Left renal cortex interstitium (tissue), 4 donors: ENCODE measurements at places on chromosomes 11 and 22.

GRCh38 chr11:57406337-57406904 lies 16.0 kb upstream of the PRG2 start:
- DNase-seq = no peak

GRCh38 chr11:47541070-47541469 lies 11.9 kb downstream of the CELF1 start:
- no peak for DNase-seq

DNA sequence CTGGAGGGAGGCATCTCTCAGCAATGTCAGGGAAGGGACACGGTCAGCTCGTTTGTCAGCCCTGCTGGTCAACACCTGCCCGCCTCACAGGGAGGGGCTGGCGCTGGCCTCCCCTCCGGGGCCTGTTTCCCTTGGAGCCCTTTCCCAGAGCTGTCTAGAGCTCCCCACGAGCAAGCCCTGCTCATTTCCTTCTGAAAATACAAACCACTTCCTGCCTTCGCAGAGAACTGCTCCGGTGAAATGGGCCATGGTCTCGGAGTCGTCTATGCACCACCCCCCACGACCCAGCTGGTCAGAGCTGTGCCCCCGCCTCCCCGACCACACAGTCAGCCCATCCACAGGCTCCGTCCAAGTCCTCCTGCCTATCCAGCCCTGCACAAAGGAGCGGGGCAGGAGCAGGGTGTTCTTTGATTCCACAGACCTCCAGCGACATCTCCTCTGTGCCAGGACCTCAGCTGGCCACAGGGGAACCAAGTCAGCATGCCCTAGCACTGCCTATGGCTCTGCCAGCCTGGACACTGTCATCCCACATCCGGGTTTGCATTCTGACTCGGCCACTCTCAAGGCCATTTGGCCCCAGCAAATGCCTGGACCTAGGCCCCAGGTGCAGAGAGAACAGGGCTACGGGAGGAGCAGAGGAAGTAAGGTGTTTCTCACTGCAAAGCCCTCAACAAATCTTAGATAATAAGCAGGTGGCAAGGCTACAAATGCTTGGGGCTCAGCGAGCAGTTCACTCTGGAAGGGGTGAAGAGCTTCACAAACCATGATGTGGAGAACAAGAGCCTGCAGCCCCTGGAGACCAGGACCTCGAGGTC lies 82.1 kb upstream of the WNT11 start:
- no peak for DNase-seq

DNA sequence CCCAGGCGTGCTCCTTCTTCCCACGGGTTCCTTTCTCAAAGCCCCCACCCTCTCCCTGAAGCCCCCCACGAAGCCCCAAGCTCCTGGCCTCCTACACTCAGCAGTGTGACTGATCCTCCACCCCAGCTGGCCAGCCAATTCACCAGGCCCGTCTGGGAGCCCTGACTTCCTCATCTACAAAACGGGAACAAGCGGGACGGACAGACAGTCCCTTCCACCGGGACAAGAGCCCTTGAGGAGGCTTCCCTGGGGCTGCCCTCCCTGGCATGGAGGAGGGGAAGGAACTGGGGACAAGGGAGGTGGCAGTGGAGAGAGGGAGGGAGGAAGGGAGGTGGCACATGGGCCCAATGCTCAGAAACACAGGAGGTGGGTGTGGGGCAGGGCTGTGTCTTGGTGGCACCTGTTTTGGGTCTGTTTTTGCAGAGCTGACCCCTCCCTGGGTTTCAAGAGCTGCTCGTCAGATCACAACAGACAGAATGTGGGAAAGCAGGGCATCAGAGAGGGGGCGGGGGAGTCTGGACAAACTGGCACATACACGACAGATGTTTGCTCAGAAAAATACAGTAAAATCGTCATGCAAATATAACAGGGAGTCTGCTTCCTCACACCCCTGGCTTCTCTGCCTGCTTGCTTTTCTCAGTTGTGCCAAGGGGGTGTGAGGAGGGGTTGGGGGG lies 56.8 kb downstream of the ELFN2 start:
- no peak for DNase-seq

- no peak for DNase-seq
These were observed 76.6 kb upstream of the UCP3 start for GRCh38 chr11:74085542-74085892.

- no peak for DNase-seq
These were observed 74.7 kb upstream of the RRM1 start for GRCh38 chr11:4019891-4020290.

GRCh38 chr22:37258005-37258752 lies 14.1 kb upstream of the RAC2 start:
- DNase-seq = no peak

- no peak for DNase-seq
These were observed 62.1 kb downstream of the DDI1 start for GRCh38 chr11:104098555-104098954.

GRCh38 chr22:23037429-23038333 lies 32.6 kb upstream of the GNAZ start:
- DNase-seq = no peak

GRCh38 chr22:37545703-37546436 lies 14.4 kb upstream of the CDC42EP1 start:
- DNase-seq = no peak

GRCh38 chr11:6962141-6962540 lies 35.9 kb downstream of the ZNF215 start:
- no peak for DNase-seq

GRCh38 chr11:19330416-19330815 lies 89.7 kb upstream of the E2F8 start:
- no peak for DNase-seq

DNA sequence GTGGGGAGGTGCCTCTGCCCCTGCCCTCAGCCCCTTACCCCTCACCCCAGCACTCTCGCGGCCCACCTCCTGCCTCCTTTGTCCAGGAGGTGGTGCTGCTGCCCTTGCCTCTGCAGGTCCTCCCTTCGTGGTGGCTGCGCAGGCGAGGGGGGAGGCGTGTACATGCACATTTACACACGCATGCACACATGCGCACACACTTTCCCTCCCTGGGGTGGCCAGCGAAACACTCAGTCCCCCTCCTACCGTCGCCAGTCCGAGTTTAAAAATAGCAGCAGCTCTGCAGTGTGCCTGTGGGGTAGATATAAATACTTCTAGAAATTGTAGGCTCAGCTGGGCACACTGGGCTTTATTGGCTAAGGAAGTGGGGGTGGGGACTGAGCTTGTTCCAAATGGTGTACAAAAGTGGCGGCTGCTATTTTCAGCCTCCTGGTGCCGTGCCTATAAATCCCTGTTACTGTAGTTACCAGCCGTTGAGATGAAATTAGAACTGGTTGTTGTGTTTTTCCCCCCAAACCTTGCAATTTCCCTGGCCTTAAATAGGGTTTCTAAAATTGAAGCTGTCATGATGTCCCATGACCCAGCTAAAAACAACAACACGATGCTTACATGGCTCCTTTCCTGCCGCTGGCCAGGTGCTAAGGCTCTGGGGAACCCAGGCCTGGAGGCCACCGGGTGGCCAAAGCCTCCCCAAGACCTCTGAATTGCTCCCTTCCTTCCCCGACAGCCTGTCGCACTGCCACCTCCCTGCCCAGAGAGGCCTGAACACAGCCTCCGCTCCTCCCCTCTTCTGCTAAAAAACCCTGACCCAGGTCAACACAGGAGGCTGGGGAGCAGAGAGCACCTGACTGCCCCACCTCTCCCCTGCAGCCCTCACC lies 12.4 kb downstream of the PICK1 start:
- no peak for DNase-seq

DNA sequence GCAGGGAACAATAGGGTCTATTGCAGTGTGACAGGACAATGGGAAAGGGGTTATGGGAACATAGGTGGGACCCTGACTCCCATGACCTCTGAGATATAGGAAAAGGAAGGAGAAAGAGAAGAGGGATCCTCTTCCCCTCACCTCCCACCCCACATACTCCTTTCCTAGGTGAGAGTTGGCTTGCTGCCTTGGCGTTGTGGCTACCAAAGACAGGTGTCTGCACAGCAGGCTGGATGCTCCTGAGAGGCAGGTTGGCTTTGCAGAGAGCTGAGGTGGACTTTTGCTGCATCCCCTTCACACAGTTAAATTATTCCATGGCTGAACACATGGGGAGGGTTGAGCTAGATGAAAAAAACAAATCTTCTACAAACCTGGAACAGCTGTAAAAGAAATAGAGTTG lies 80.7 kb downstream of the SYT9 start:
- no peak for DNase-seq

- DNase-seq = no peak
These were observed 11.9 kb downstream of the SHISA8 start for GRCh38 chr22:41902932-41903421.

DNA sequence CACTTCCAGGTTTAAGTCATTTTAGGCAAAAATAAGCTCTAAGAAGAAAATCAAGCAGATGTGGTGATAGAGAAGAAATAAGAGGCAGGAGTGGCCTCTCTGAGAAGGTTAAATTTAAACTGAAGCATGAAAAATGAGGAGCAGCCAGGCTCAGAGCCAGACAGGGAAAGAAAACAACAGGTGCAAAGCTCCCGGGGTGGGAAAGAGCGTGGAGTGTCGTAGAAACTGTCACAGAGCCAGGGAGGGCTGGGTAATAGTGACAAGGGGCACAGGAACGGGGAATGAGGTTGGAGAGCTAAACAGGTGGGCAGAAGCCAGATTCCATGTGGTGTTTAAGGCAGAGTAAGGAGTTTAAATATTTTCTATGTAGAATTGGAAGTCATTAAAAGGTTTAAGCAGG lies 132.1 kb upstream of the BLID start:
- no peak for DNase-seq

DNA sequence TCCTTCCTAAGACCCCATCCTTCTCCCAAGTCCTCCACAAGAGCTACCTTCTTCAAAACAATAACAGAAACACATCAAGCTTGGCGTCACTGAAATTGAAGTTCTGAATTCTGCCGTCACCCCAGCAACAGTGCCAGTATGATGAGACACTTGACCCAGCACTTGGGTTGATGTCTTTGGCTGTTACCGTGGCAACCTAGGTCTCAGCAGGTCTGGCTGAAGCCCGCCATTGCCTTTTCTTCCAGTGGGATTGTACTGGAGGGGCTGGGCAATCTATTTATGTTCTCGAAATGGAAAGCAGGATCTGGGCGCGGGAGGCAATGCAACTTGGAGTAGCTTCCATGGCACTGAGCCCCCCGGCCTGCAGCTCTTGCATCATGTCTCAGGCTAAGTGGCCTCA lies 23.8 kb downstream of the NPTXR start:
- no peak for DNase-seq

DNA sequence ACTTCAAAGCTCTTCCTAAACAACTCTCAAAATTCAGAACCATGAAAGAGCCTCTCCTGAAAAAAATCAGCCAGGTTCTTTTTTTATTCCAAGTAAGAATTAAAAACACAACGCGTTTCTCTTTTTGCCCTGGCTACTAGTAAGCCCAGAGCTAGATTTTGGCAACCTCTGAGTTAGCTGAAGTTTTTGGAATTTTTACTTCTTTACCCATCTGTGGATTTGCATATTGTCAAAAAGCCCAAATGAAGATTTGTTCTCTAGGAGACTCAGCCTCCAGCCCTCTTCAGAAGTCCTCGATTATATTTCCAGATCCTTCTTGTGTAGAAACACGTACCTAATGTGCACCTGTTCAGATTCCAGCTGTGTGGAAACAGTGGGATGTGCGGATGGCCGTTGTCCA lies 517.9 kb downstream of the TBC1D22A start:
- no peak for DNase-seq

DNA sequence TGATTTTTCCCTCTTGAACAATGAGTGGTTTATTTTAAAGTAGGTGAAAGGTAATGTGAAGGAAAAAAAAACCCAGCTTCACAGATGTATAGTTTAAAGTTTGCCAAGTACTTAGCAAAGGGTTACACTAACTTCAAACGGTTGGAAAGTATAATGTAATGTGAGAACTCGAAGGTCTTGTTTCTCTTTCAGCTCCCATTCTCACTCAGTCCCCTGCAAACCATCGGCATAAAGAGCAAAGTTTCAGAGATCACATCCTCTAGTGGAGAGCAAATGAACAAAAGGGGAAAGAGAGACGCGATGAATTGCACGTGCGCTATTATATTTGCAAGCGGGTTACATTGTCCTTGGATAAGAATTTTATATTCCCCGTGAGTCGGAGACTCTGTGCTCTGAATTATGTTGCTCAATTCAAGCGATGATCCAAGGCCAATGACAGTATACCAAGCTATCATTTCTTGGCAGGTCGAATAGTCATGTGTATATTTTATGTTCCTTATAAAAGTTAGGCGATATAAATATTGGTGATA lies 37.6 kb upstream of the BIRC3 start:
- DNase-seq = peak; percentile 70

DNA sequence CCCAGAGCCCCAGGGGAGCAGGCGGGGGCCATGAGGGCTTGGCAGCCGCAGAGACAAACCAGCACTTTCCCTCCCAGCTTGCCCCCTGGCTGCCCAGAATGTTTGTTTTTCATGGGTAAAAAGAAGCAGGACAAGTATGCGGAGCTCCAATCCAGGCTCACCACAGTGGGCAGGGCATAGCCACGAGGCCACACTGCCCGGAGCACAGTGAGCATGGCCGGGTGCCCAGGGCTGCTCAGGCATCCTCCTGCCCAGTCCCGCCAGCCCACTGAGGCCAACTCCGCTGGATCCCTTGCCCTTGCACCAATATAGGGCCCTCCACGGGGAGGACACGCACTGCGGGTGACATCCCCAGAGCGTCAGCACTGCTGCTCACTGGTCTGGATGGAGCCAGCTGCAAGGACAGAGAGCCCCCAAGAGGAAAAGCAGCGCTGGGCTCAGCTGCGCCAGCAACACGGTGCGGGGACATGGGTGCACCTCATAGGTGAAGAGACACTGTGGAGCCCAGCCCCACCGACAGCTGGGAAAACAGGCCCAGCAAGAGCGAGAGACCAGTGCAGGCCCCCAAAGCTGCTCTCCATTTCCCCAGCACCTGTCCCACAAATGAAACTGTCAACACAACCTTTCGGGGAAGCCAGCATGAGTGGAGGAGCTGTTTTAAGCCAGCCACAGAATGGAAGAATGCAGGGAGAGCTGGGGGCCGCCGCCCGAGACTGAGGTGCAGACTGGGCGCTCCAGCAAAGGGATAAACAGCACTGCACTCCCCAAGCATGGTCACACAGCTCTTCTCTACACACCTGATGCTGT lies 24.8 kb downstream of the ARVCF start:
- DNase-seq = no peak

- DNase-seq = no peak
These were observed 15.0 kb downstream of the USH1C start for GRCh38 chr11:17528906-17529843.

- DNase-seq = no peak
These were observed 17.7 kb upstream of the MS4A7 start for GRCh38 chr11:60360621-60361020.

GRCh38 chr11:107563702-107564101 lies 1.8 kb downstream of the ALKBH8 start:
- DNase-seq = peak; percentile 25

- no peak for DNase-seq
These were observed 21.1 kb upstream of the LRRC32 start for GRCh38 chr11:76691655-76692054.

GRCh38 chr11:9905960-9906791 lies 242.3 kb downstream of the SWAP70 start:
- no peak for DNase-seq

GRCh38 chr11:77668760-77669159 lies 31.2 kb upstream of the CLNS1A start:
- DNase-seq = no peak

DNA sequence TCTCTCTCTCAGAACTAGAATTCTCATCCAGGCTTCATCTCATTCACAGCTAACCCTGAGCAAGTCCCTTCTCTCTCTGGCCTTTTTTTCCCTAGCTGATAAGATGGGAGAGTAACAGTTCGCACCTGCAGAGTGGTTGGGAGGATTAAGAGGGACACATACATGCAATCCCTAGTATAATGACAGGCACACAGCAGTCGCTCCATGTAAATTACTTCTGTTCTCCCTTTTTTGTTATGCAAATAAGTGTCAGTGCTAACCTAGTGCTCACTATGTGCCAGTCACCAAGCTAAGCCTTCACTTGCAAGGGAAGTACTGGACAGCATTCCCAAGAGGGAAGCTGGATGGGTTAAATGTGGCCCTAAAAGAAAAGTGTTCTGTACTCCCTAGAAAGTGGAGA lies 63.4 kb downstream of the TENM4 start:
- no peak for DNase-seq
